Inflammatory macrophage treated with lipopolysaccharide for 1 hour (primary cell): ENCODE measurements at places on chromosomes 3 and 15.
A peak's percentile ranks its signal among the peaks of the same experiment; 100 is the strongest.

- DNase-seq: peak; percentile 26
These were observed 3.1 kb downstream of the TM4SF1 start for GRCh38 chr3:149374391-149374790.

- no peak for DNase-seq
These were observed 263.8 kb upstream of the ATP10A start for GRCh38 chr15:26126819-26127387.

DNA sequence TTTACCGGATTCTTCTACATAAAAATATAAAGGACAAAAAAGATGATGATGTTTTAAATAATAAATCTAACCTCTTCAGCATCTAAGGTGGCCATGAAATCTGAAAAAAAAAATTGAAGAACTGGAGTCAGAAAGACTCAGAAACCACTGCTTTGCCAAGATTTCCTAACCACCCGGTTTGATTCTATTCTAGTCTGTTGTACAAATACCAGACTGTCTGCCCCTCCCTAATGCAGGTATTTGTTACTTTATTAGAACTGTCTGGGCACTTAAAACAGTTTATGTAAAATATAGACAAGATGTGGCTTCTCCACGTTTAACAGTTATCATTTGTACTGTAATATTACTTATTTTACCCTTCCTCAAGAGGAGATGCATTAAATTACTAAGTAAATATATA lies 48.8 kb downstream of the UACA start:
- no peak for DNase-seq

- no peak for DNase-seq
These were observed 26.3 kb downstream of the CDCP1 start for GRCh38 chr3:45119824-45120358.

GRCh38 chr15:48522911-48523310 lies 122.6 kb downstream of the FBN1 start:
- no peak for DNase-seq

GRCh38 chr15:69742361-69742760 lies 289.7 kb downstream of the RPLP1 start:
- DNase-seq: no peak

DNA sequence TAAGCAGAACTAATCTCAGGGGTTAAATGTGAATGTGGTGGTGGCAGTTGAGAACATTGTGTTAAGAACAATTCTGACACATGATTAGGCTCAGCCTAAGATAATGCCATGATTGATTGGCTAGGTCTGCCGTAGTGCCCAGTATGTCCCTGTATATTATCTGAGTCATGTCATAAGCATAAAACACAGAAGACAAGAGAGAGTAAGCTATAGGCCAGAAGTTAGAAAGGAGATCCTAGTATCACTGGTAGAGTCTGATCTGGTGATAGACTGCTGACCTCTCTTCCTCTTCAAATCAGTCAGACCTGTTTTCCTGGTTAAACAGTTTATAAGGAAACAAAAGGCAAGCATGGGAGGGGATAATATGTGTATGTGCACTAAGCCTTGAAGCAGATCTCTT lies 30.1 kb upstream of the ATP8B4 start:
- DNase-seq: no peak

DNA sequence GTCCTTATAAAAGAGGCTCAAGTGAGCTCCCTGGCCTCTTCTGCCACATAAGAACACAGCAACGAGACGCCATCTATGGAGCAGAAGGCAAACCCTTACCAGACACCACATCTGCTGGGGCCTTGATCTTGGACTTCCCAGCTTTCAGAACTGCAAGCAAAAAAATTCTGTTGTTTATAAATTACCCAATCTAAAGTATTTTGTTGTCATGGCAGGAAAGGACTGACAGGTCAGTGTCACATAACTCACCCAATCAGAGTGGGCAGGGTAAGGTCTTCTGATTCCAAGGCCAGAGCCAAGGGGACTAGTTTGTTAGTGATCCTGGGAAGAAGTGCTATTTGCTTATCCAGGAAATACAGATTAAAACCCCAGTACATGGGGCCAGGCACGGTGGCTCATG lies 98.9 kb downstream of the HMG20A start:
- DNase-seq: no peak

DNA sequence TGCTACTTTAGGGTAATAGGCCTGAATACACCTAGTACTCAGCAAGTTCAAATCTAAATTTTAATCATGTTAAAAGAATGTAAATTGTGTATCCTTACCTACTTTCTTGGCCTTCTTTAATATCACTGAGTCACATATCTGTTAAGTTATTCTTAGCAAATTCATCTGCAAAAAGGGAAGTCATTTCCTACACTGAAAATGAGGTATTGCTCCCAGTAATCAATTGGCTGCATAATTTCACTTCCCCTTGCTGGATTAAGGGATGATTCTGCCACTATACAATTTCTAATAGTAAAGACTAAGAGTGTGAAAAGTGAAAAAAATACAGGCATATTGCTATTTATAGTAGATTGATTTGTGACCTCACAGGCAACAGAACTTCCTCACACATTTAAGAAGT lies 47.8 kb downstream of the CCDC54 start:
- peak; percentile 18 for DNase-seq

GRCh38 chr3:55895897-55896566 lies 408.9 kb upstream of the WNT5A start:
- DNase-seq: no peak

DNA sequence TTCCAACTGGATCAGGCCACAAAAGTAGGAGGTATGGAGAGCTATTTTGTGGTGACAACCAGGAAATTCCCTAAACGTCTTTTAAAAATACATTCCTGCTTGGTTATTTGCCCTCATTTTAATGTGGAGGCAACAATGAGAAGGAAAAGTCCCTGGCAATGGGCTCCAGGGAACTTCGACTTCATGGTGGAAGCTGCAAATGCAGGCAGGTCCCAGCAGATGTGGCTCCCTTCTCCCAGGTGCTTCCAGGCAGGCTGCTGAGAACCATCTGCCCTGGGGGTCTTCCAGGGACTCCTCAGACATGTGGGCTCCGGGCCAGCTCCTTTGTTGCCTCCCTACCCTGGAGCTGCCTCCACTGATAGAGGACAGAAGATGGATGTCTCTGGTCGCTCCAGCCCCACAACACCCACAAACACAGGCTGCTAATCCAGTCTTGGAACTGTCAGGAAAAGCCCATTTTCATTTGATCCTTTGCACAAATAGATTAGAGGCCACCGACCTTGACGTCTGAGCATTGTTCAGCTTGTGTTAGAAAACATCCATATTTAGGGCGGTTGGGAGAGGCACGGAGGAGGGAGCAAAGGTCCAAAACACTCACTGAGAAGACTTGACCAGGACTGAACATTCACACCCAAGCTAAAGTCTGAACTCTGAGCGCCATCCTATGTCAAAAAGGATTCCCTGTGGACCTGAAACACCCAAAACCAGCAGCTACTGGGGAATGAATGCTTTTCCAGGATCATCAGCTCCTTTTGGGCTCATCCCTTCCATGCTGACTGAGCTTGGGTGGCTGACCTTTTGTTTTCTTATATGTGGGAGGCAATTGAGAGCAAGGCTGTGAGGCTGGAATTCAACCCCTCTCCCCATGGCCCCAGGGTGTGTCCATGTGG lies 30.2 kb upstream of the SLCO2A1 start:
- DNase-seq: no peak

DNA sequence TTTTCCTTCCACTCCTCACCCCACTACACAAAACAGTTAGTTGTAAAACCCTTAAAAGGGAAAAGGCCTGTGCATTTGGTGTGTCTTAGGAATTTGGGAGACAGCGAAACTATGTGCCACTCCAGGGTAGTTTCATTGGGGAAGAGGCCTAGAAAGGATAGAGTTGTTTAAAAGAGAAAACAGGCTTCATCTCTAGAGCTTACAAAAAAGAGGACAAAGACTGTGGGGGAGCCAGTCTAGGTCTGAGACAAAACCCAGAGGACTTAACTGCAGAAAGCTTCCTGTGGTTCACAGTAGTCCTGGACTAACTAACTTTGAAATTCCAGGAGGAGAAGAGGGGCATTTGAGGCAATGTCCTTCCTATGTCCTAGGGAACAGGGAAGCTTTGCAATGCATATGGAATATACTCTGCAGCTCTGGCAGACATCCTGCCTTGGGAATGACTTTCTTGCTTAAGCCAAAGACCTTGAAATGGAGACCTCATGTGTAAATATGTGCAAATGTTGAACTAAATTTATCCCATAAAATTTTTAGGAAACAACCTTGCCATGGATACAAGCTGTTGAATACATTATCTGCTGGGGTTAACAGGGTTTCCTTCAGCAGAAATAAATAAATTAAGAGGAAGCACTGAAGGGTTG lies 159.4 kb downstream of the LSAMP start:
- DNase-seq: no peak
